ENCODE measurements at places on chromosomes 13 and 19. TPM values are rescaled to one million over a fixed set of nuclear protein-coding genes. Genes with fewer than 3 reads are reported as not detected.

DNA sequence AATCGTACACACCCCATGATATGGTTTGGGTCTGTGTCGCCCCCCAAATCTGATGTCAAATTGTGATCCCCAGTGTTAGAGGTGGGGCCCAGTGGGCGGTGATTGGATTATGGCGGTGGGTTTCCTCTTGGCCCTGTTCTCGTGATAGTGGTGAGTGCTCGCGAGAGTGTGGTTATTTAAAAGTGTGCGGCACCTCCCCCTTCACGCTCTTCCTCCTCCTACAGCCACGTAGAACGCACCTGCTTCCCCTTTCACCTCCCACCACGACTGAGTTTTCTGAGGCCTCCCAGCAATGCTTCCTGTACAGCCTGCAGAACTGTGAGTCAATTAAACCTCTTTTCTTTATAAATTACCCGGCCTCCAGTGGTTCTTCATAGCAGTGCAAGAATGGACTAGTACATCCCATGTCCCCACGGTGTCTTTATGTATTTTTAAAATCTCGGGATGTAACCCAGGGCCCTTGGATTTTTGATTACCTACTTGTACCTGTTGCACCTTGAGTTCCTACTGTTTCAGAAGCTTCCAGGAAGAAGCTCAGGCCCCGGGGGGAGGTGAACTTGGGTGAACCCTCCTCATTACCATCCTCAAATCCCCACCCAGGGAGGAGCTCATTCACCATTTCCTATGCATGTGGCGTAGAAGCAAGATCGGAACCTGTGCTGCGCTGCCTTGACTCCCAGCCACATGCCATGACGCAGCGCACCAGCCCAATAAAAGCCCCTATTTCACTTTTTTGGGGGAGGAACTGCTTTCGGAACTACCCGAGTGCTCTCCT is 52.4 kb downstream of the TEX29 start:
- no peaks in the 10 kb centered on the region for H3K4me1 ChIP-seq
- H3K27ac ChIP-seq: no peak overlapping the region
- H3K27me3 ChIP-seq: no peaks in the 10 kb centered on the region
- H3K4me3 ChIP-seq: no peak overlapping the region
- DNase-seq: no peak

DNA sequence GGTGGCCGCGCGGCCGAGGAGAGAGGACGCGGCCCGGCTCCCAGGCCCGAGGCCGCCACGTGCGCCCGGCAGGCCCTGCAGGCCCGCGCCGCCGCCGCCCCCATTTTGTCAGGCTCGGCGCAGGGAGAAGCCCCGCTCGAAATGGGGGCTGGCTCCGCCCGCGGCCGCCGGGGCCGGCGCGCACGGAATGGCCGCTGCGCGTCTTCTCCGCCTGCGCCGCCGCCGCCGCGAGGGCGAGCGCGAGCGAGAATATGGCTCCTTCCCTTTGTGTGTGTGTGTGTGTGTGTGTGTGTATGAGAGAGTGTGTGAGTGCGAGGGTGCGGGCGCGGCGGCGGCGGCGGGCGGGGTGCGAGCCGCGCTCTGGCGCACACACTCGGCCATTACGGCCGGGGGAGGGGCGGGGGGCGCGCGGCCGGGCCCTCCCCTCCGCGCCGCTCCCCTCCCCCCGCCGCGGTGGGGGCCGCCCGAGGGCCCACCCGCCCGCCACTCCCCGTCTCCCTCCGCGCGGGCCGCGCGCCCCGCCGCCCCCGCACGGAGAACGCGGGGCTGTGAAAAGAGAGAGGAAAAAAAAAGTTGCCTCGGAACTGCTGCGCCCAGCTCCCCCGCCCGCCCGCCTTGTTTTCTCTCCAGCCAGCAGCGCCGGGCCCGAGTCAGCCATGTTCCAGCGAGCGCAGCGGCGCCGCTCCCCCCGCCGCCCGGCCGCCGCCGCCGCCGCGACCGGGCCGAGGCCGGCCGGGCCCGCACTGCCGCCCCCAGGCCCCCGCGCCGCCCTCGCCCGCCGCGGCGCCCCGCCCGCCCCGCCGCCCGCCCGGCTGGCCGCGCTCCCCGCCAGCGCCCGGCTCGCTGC is 1.0 kb downstream of the HMGB1 start:
- H3K27ac ChIP-seq: peak overlapping the region; percentile 91
- DNase-seq: peak; percentile 80
- peaks cover 13% of the 10 kb centered on the region for H3K4me1 ChIP-seq

GRCh38 chr19:5018224-5019015 is 49.5 kb downstream of the KDM4B start:
- H3K27ac ChIP-seq: no peak overlapping the region
- H3K4me3 ChIP-seq: no peak overlapping the region
- no peaks in the 10 kb centered on the region for H3K27me3 ChIP-seq
- DNase-seq: no peak
- peaks cover 11% of the 10 kb centered on the region for H3K36me3 ChIP-seq
- H3K4me1 ChIP-seq: peaks cover 12% of the 10 kb centered on the region

- H3K27ac ChIP-seq: no peak overlapping the region
- no peaks in the 10 kb centered on the region for H3K27me3 ChIP-seq
- H3K4me1 ChIP-seq: no peaks in the 10 kb centered on the region
- DNase-seq: no peak
- no peaks in the 10 kb centered on the region for H3K36me3 ChIP-seq
- H3K4me3 ChIP-seq: no peak overlapping the region
Observed at GRCh38 chr13:53408306-53408705, 379.7 kb downstream of the OLFM4 start.

- H3K36me3 ChIP-seq: peaks cover 9% of the 10 kb centered on the region
- H3K4me1 ChIP-seq: peaks cover 9% of the 10 kb centered on the region
- peak overlapping the region; percentile 87 for H3K4me3 ChIP-seq
- no peak for DNase-seq
- no peaks in the 10 kb centered on the region for H3K27me3 ChIP-seq
Observed at GRCh38 chr19:44212866-44213346, 574 bp downstream of the ZNF227 start.

- no peaks in the 10 kb centered on the region for H3K27me3 ChIP-seq
- no peaks in the 10 kb centered on the region for H3K4me1 ChIP-seq
- DNase-seq: no peak
- no peak overlapping the region for H3K4me3 ChIP-seq
- no peaks in the 10 kb centered on the region for H3K36me3 ChIP-seq
Observed at GRCh38 chr19:23318143-23318542, 67.9 kb upstream of the ZNF724 start.

DNA sequence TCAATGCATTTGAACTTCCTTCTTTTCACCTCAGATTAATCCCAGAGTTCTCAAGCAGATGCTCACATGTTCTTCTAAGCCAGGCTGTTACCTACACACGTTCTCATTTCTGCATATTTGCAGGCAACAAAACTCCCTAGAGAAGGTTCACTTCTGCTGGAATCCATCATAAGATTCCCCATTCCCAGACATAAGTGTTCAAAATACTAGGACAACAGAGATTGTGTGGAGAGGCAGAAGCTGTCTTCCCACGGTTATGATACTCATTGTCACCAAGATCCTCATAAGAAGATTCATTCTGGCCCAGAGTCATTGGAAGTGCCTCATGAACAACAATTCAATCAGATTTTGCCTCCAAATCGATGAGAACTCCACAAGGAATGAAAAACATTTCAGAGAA is 931.6 kb upstream of the MIR17HG start:
- no peaks in the 10 kb centered on the region for H3K36me3 ChIP-seq
- no peaks in the 10 kb centered on the region for H3K27me3 ChIP-seq
- H3K4me1 ChIP-seq: no peaks in the 10 kb centered on the region
- no peak for DNase-seq

DNA sequence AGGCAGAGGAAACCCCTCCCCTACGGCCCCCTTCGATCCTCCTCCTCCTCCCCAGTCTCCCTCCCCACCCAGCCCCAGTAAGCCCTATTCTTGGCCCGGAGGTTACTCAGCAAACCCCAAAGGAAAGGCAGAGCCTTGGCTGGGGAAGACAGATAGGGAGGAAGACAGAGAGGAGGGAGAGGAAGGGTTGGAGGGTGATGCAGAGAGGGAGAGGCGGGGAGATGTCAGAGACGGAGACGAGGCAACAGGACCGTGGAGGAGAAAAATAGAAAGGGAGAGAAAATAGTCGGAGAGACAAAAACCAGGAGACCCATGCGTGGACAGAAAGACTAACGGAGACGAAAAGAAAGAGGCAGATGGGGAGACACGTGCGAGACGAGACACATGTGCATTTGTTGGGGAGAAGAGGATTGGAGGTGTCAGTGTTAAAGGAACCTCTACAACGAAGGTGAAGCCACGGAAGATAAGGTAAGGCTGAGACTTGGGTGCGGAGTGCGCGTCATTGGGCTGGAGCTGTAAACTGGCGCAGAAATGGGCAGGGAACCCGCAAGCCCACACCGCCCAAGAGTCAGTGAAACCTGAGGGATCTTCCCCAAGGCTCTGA is 2.9 kb downstream of the TGFB1 start:
- H3K4me3 ChIP-seq: peak overlapping the region; percentile 90
- H3K27ac ChIP-seq: peak overlapping the region; percentile 90
- peaks cover 65% of the 10 kb centered on the region for H3K4me1 ChIP-seq
- H3K27me3 ChIP-seq: no peaks in the 10 kb centered on the region
- no peak for DNase-seq
- H3K36me3 ChIP-seq: peaks cover 18% of the 10 kb centered on the region

DNA sequence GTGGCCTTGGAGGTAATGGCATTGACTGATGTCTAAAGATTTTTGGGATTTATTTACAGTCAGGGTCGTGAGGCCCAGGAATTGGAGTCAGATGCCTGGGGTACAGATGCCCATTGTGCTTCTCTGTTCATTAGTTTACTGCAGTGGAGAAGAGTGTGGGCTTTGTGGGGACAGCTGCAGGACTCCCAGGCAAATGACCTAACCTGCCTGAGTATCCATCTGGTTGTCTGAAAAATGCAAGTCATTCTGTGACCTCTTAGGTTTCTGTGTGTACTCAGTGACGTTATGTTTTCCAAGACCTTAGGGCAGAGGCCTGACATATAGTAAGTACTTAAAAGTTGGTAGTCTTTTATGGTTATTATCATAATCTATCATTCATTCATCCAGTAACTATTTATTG is 60.5 kb downstream of the SPATA13 start:
- peaks cover 39% of the 10 kb centered on the region for H3K4me1 ChIP-seq
- H3K27ac ChIP-seq: no peak overlapping the region
- no peaks in the 10 kb centered on the region for H3K27me3 ChIP-seq
- no peaks in the 10 kb centered on the region for H3K36me3 ChIP-seq
- no peak overlapping the region for H3K4me3 ChIP-seq

DNA sequence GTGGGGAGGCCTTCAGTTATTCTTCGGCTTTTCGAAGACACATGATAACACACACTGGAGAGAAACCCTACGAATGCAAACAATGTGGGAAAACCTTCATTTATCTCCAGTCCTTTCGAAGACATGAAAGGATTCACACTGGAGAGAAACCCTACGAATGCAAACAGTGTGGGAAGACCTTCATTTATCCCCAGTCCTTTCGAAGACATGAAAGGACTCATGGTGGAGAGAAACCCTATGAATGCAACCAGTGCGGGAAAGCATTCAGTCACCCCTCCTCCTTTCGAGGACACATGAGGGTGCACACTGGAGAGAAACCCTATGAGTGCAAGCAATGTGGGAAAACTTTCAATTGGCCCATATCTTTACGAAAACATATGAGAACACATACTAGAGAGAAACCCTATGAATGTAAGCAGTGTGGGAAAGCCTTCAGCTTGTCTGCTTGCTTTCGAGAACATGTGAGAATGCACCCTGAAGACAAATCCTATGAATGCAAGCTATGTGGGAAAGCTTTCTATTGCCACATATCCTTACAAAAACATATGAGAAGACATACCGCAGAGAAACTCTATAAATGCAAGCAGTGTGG is 11.8 kb downstream of the ZNF555 start:
- no peak overlapping the region for H3K27ac ChIP-seq
- peaks cover 29% of the 10 kb centered on the region for H3K36me3 ChIP-seq
- no peak for DNase-seq
- H3K27me3 ChIP-seq: no peaks in the 10 kb centered on the region

GRCh38 chr13:34230271-34230670 is 412.3 kb downstream of the RFC3 start:
- no peak overlapping the region for H3K4me3 ChIP-seq
- no peak overlapping the region for H3K27ac ChIP-seq
- H3K36me3 ChIP-seq: no peaks in the 10 kb centered on the region
- H3K27me3 ChIP-seq: no peaks in the 10 kb centered on the region

GRCh38 chr19:7942981-7943443 is 454 bp downstream of the TIMM44 start:
- peaks cover 20% of the 10 kb centered on the region for H3K4me1 ChIP-seq
- H3K4me3 ChIP-seq: peak overlapping the region; percentile 91
- no peaks in the 10 kb centered on the region for H3K27me3 ChIP-seq
- peak overlapping the region; percentile 97 for H3K27ac ChIP-seq
- peaks cover 12% of the 10 kb centered on the region for H3K36me3 ChIP-seq

- H3K27ac ChIP-seq: no peak overlapping the region
- DNase-seq: no peak
- H3K36me3 ChIP-seq: no peaks in the 10 kb centered on the region
- H3K4me3 ChIP-seq: no peak overlapping the region
Observed at GRCh38 chr19:50489461-50490011, 12.9 kb upstream of the GARIN5A start.

PRKCG gene
- 0.55 TPM for total RNA-seq

CEACAM8 gene
- total RNA-seq: not detected

C1QTNF9B gene
- total RNA-seq: not detected

FAM216B gene
- total RNA-seq: not detected

All from natural killer cell (primary cell).